SK-N-DZ (cell line): ENCODE measurements at places on chromosomes 2 and 18.

- no peak for DNase-seq
Observed at GRCh38 chr2:239768031-239768790, 256.9 kb downstream of the NDUFA10 start.

DNA sequence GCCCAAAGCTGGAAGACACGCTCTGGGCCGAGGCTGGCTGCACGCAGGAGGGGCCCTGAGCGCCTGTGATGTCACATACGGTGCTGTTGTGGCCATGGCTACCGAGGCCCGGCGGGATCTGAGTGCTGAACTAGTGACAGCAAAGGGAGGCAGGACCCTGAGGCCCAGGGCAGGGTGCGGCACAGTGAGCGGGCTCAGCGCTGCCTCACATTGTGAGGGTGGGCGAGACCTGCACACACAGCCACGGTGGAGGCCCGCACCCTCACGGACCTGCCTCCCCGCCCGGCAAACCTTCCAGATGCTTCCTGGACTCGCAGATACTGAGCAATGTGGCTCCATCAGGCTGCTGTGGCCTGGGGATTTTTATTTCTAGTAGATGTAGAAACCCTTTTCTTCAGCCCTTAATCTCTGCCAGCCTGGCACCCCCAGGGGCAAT is 133.8 kb upstream of the CTDP1 start:
- DNase-seq: no peak

- no peak for DNase-seq
Observed at GRCh38 chr2:238974081-238974480, 126.2 kb downstream of the TWIST2 start.

DNA sequence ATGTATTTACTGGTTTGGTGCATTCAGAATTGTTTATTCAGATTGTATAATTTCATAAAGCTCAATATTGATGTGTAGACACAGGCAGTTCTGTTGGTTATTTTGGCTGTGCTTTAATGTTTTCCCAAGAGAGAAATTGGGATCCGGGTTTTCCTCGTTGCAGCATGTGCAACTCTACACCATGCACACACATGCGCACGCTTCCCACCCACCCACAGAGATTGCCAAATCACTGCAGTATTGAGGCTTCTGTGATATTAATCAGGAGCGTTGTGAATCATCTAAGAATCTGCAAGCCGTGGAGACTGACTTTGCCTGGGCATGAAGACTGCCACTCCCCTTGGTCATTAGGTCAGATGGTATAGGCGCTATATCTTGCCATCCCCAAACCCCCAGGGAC is 571.5 kb downstream of the SLC4A3 start:
- DNase-seq: no peak

- no peak for DNase-seq
Observed at GRCh38 chr2:29317077-29317517, 201.9 kb downstream of the CLIP4 start.

DNA sequence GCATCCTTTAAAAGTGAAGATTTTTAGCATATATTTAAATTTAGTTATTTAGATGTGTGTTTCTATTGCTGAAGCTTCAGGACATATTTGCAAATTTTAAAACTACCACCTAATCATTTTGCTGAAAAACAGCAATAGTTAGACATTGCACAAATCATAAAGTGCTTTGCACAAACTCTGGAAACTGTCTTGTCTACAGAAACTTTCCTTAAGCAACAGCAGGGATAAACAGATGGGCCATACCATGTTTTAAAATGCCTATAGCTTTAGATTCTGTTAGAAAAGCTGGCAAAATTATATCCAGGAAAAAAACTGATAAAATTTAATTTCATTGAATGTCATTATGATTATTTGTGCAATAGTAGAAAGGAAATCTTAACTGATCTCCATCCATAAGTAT is 1313.9 kb upstream of the ACVR2A start:
- no peak for DNase-seq

DNA sequence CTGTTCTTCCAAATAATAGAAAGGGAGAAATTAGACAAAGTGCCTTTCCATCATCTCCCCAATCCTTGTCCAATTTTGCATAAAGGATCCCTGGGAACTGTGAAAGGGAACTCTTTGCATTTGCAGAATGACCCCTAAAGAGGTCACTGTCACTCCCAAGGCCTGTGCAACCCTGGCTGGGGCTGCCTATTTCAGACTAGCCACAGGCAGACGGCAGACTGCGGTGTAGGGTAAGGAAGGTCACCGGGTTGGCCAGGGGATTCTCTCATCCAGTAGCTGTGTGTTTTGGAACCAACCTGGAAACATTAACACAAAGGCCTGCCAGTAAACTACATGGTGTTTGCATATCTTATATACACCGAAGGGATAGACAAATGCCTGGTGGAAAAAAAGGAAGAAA is 818.7 kb downstream of the BCL11A start:
- no peak for DNase-seq

DNA sequence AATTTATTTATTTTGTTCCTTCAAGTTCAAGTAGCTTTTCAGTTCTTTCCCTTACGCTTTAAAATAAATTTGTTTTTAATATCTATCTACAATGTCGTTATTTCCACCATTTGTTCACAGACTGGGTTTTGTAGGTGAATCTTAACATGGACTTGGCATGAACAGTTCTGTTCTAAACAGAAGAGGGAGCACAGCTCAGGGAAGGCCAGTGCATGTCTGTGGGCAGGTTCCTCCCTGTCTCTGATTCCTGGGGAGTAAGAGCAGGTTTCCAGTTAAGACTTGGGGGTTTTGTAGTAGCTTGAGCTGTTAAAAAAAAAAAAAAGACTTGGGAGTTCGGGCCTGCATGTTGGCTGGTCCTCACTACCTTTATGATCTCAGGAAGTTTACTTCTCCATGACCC is 11.1 kb downstream of the TTL start:
- peak; percentile 53 for DNase-seq

- DNase-seq: no peak
Observed at GRCh38 chr2:217988840-217989204, 14.0 kb downstream of the TNS1 start.

DNA sequence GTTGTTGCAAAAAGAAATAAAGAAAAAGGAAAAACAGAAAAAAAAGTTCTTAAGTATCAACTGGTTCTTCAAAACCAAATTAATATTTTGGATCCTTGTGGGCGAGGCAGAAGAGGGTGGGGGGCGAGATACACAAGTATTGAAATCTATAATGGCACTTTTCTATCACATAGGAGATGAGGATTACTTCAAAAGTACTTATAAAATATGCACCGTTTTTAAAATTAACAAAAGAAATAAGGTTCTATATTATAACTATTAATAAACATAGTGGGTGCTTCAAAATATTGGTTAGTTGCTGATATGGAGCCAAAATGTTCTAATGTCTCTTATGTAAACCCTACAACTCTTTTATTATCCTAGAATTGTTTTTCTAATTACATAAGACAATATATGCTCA is 2.1 kb downstream of the FECH start:
- DNase-seq: no peak

DNA sequence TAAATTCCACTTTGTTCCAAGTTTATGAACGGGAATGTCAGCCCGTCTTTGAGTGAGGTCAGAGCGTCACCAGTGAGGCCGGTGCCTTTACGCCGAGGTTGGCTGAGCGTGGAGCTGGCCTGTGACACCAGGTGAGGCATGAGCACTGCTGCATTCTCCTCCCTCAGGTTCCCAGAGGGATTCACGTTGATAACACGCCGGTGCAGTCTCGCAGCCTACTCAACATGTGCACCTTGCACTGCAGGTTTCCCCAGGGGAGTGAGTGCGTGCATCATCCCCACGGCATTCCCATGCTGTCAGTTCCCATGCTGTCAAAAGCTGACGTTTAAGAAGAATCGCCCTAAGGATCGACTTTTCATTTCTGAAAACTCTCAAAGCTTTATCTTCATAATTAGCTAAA is 213.3 kb downstream of the LDLRAD4 start:
- DNase-seq: no peak

- no peak for DNase-seq
Observed at GRCh38 chr2:11541693-11542274, 7.9 kb downstream of the GREB1 start.

GRCh38 chr2:64607381-64608304 is 46.1 kb downstream of the SERTAD2 start:
- DNase-seq: peak; percentile 45

- no peak for DNase-seq
Observed at GRCh38 chr18:75246721-75247610, 36.4 kb downstream of the TSHZ1 start.

GRCh38 chr2:73746015-73746876 is 9.1 kb upstream of the TPRKB start:
- DNase-seq: no peak

DNA sequence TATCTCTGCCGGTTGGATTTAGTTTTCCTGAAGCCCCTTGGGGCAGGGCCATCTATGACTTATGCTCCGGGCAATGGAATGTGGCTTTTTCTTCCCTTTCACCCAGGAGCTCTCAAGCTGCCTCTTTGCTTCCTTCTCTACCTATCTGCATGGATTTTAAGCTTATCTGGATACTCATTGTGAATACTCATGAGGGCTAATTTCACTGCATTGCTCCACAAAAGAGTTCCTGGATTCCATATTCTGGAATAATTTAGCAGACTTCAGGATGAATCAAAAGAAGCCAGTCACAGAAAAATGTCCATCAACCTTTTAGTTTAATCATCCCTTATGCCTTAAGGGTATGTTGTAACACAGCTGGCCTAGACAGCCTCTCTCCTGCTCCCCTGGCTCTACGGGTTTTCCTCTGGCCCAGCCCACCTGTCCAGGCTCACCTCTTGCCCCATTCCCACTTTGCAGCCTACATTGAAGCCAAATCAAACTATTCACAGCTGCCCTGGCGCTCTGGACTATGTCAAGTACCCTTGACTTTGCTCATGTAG is 122.8 kb upstream of the RMDN2 start:
- DNase-seq: no peak

DNA sequence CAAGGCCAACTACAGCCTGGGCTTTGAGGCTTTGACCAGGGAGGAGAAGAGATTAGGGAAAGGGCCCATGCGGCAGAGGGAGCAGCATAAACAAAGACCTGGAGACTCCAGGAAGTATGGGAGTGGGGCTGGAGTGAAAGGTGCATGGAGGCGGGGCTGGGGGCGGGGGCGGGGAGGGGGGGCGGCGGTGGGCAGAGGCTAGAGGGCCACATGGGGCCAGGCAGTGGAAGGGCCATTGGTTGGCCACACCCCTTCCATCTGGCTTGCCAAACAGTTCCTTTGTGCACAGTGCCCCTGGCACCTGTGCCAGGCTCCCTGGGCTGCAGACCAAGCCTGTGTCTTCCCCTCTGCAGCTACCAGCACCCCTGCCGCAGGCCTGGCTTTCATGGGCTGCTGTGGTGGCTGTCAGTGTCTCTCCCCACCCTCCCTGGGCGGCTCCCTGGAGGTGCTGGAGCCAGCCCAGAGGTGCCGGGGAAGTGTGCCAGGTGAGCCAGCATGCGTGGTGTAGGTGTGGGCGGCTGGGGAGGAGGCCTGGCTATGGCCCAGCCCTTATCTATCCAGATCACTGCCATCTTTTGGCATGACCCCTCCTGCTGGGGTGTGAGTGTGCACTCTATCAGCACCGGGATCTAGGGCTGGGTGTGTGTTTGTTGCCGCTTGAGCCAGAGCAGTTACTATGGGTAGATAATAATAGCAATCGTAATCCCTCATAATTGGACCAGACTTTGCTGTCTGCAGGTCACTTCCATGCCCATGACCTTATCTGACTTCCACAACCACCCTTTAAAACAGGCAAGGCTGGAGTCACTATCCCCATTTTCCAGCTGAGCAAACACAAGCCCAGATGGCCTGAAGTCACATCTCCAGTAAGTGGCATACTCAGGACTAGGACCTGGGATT is 30.5 kb downstream of the DNMT3A start:
- DNase-seq: peak; percentile 13

DNA sequence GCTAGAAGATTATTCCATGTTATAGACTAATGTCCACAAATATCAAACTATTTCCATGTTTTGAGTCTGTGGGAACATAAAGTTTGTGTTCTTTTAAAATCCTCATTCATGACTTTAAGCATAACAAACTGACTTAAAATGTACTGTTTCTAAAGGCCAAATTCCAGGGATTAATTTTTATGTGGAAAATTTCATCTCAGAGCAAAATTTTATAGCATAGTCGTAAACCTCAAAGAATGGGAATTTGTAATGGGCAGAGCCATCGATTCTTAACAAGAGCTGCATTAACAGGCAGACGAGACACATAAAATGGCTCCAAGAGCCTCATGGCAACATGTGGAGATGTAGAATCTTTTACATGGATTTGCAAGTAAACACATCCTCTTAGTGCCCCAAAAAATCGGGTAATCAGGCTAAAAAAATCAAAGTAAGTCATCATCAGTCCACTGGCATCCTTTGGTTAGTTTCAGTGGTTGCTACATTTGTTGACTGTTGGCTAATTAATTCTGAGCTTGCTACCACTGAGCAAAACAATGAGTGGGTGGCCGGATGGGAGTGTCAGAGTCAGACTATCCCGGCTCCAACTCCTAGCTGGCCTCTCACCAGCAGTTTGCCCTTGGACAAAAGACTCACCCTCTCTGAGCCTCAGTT is 119.6 kb downstream of the FAM210A start:
- no peak for DNase-seq

- no peak for DNase-seq
Observed at GRCh38 chr2:181566334-181567032, 90.4 kb downstream of the CERKL start.

GRCh38 chr2:173214213-173214612 is 138.6 kb downstream of the MAP3K20 start:
- no peak for DNase-seq

GRCh38 chr18:78794071-78794430 is 185.6 kb upstream of the SALL3 start:
- no peak for DNase-seq

GRCh38 chr18:35588995-35589394 is 7.5 kb downstream of the GALNT1 start:
- DNase-seq: no peak

- DNase-seq: no peak
Observed at GRCh38 chr2:71474116-71474743, 20.9 kb downstream of the DYSF start.

DNA sequence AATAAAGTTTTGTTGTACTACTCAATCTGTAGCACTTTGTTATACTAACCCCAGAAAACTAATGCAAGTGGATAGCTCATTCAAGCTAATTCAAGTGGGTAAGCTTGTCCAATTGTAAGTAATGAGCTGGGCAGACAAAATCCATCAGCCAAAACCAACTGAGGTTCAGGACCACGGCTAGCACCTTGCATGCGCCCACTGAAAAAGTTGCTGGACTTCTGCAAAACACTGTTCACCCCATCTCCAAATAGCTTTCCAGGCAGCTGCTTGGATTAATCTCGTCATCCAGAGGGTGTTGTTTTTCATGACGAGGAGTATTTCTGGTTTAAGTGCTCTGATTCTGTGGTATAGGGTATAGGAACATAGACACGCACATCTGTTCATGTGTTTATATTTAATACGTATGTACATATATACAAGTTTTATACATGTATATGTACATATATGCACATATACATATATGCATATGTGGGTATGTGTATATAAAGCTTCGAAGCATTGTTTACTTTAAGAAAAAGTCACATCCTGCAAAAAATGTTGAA is 307.5 kb downstream of the GALR1 start:
- DNase-seq: no peak

GRCh38 chr2:190315273-190315672 is 4.4 kb downstream of the HIBCH start:
- no peak for DNase-seq
